ENCODE measurements at places on chromosomes 3 and 15.

DNA sequence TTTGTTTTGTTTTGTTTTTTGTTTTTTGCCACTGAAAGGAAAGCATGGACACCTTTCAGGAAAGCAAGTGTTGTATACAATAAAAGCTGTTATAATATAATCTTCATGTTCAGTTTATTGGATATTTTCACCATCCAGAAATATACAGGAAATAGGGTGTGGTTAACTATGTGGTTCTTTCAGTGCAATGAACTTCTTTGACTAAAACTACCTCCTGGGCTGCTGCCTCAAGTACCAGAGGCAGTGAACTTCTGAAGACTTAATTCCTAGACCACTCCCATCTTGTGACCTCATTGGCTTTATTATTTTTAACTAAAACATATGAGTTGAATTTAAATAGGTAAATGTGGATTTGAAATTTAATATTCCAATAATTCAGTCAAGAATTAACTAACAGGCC lies 27.1 kb upstream of the TBL1XR1 start:
- DNase-seq, result no peak

- DNase-seq, result no peak
Measured at GRCh38 chr15:98555173-98555515, 93.2 kb upstream of the IGF1R start.

- DNase-seq, result no peak
Measured at GRCh38 chr3:78605178-78605577, 1162.6 kb downstream of the ROBO1 start.

- no peak for DNase-seq
Measured at GRCh38 chr3:168269001-168269400, 173.3 kb upstream of the GOLIM4 start.

DNA sequence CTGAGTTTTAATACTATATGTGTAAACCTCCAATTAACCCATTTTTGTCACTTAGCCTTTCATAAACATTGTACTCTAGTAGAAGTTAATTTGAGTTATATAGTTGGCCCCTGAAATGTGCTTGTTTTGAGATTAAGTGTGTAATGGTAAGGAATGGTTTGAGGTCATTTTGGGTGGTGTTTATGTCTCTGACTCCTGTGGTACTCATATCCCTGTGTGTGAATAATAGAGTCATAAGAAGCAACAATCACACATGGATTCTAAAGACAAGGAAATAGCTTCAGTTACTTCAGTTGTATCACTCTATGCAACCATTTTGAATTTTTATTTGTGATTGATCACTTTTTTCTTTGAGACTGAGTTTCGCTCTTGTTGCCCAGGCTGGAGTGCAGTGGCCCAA lies 408.5 kb downstream of the MFSD1 start:
- no peak for DNase-seq

DNA sequence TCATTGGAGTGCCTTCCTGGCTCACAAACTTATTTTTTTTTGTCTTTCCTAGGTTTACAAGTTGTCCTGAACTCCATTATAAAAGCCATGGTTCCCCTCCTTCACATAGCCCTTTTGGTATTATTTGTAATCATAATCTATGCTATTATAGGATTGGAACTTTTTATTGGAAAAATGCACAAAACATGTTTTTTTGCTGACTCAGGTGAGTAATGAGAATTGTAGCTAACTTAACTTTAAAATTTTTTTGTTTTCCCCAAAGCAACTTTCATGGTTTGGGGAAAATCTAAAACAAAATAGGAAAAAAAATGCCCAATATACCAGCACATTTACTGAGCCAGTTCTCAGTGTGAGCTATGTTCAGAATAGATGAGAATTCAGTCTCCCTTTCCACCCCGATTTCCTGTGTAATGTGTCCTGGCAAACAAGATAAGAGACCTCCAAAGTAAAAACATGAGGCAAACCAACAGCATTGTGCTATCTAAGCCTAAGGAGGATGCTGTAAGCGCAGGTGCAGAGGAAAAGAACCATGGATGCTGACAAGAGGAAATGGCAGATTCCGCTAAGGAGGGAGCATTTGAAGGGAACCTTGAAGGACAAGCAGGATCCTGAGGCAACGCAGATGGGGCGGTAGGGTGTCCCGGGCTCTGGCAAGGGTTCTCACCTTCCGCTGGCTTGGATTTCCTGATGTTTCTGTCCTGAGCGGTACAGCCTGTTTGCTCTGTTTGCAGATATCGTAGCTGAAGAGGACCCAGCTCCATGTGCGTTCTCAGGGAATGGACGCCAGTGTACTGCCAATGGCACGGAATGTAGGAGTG lies 171.4 kb downstream of the CACNA1D start:
- DNase-seq, result no peak

DNA sequence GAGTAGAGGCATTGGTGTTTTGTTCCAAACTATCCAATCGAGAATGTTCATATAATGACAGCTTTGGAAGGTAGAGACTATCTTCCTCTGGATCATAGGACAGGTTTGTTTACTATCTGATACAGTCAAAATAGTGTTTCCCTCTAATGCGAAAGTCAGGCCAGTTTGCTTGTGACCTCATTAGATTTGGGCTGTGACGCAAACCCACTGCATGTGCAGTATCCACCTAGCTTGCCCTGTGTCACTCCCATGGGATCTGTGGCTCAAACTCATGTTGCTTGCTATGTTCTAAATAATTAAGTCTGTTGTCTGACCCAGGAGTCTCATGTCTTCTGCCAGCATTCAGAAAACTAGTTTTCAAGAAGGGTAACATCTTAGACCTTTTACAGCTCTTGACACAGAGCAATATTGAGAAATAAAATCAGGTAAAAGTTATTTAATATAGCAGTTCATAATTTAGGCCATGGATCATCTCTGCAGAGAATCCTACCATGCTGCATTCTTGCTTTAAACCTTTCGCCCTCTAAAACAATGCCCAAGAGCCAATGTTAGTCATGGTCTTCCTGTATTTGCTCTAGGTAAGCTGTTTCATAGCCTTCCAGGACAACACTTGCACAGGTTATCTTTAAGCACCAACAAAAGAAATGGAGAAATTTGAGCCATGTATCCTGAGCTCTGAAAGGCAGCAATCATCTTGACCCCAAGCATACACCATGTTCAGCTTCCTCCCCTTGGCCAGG lies 26.4 kb downstream of the NIT2 start:
- no peak for DNase-seq

GRCh38 chr15:91921188-91921842 lies 67.8 kb downstream of the SLCO3A1 start:
- DNase-seq, result no peak

- peak; percentile 29 for DNase-seq
Measured at GRCh38 chr3:151345859-151346258, 16.5 kb upstream of the P2RY13 start.

DNA sequence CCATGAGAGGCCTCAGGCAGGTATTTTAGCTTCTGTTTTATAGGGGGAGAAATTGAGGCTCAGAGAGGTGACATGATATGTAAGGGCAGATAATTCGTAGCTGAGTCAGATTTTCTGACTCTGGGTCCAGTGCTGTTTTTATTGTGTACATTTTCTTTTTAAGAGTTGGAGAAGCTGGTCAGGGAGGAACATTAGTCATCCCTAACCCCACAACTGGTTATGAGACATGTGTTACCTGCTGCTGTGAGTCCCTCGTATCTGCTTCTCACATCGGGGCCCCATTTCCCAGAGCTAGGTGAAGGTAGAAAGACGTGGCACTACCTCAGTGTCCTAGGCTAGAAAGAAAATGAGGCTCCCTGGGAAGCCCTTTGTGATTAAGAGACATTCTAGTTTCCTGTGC lies 28.6 kb downstream of the GALNT15 start:
- DNase-seq, result no peak

DNA sequence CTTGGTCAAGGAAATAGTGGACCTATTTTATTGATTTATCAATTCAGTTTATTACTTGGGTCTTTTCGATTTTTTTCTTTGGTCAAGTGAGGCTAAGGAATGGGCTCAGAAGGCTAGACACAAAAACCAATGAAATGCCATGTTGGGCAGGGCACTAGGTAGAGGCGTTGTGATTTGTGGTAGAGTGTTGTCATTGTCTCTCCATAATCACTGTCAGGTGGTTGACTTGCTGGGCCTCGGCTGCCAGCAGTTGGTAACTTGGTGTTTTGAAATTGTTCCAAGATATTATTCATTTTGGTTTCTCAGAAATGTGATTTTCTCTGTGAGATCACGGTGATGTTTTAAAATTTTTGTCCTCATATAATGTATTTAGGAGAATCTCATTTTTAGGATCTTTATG lies 173.6 kb downstream of the KLHL25 start:
- no peak for DNase-seq

DNA sequence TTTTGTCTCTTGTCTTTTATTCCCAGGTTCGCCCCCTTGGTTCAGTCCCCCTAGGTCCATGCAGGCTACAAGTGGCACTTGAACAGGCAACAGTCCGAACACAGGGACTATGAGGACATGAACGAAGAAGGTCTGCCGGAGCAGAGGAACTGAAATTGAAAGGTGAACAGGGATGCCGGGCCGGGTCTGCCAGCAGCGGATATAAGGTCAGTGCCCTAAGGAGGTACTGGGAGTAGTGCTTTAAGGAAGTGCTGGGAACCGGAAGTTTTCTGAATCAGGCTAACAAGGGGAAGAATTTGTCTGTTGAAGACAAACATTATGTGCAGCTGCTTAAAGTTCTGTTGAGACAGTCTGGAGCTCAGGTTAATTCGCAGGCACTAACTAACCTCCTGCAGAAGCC lies 46.8 kb downstream of the LSM3 start:
- DNase-seq, result no peak

DNA sequence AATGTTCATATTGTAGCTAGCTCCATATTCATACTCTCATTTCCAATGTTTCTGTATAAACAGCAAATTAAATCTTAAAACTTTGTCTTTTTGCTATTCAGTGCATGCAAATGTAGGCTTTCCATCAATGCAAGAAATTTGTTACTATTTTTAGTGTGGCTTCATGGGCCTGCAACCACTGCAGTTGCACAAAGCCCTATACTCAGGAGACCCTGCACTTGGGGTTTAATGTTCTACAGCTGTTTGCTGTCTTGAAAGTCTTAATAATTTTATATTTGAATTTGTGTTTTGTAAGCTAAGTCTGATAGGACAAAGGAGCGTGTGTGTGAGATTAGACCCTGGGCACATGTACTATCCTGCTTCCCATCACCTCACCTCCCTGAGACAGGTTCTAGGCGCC lies 9.6 kb downstream of the PYDC2 start:
- DNase-seq, result no peak

GRCh38 chr3:128557531-128558280 lies 64.7 kb upstream of the GATA2 start:
- DNase-seq, result no peak

GRCh38 chr15:101145362-101145761 lies 106.5 kb downstream of the CHSY1 start:
- no peak for DNase-seq

GRCh38 chr15:63895194-63895593 lies 61.4 kb upstream of the HERC1 start:
- no peak for DNase-seq

DNA sequence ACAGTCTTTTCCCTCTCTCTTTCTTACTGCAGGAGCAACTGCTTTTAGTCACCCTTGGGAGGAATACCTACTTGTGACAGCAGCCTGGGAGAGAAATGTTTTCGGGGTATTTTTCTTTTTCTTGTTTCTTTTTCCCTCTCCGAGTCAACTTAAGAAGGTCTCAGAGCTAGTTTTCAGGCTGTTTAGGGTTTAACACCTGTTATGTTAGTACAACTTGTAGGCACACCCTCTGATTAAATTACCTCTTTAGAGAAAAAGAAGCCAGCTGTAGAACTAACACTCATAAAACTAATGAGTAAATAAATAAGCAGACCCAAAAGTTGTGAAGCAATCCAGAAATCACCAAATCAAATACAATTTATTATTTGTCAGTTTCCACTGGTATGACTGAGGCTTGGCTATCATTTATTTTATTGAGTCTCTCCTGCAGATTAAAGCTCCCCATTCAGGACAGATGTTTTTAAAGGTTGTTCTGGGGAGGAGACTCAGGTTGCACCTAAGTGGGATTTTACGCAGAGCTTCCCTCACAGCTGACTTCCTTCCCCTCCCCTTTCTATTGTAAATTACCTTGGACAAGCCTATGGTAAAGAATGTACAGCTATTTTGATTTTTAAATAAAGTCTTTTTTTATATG lies 112.5 kb downstream of the FOXB1 start:
- DNase-seq, result no peak

- DNase-seq, result no peak
Measured at GRCh38 chr3:177196008-177196455, 1.2 kb downstream of the TBL1XR1 start.

DNA sequence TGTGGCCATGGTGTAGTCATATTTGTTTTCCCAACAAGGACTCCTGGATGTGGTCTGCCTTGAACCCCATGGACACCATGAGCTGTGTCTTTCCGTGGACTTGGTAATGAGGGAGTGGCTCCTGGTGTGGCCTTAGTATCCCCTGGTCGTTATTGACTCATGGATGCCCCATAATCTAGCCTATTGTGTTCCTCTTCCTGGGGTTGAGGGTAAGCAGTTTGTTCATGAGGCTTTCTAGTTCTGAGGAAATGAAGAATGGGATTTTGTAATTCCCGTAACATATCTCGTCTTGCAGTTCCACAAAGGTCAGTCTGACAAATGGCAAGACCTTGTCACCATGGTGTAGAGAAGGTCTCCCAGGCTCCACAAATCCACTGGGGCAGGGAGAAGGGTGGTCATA lies 22.6 kb downstream of the RAB7A start:
- no peak for DNase-seq

GRCh38 chr3:73783811-73784210 lies 159.1 kb upstream of the PDZRN3 start:
- no peak for DNase-seq

DNA sequence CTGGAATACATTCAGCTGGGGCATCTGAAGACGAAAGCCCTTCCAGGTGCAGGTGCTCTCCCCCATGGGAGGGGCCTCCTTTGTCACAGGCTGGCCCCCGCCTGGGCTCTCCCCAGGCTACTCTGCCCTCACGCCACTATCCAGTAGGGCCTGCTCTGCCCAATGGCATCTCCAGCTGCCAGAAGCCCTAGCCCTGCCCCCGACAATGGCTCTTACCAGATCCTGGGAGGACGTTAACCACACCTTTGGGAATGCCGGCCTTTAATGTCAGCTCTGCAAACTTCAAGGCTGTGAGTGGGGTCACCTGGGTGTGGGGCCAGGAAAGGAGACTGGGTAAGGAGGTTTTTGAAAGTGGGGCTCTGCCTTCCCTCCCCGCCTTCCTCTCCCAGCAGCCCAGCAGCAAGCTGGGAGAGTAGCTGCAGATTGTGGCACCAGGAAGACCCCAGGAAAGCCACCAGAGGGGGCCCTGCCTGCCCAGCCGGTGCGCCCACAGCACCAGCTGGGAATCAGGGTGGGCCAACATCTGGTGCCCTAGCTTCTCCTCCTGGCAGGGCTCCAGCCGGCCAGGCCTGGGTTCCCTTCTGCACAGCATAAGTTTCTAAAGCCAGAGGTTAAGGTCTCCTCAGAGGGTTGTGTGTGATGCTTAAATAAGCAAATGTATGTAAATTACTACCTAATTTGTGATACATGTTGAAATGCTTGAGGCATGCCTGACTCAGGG lies 40.4 kb upstream of the SLC41A3 start:
- no peak for DNase-seq

GRCh38 chr3:128800241-128801187 lies 74.5 kb downstream of the RAB7A start:
- DNase-seq, result no peak

Data from fibroblast of skin of left quadriceps (primary cell).